ENCODE measurements at places on chromosomes 7 and 10.
A peak's percentile ranks its signal among the peaks of the same experiment; 100 is the strongest.

- no peak for DNase-seq
Observed at GRCh38 chr7:101068401-101068800, 16.9 kb upstream of the TRIM56 start.

DNA sequence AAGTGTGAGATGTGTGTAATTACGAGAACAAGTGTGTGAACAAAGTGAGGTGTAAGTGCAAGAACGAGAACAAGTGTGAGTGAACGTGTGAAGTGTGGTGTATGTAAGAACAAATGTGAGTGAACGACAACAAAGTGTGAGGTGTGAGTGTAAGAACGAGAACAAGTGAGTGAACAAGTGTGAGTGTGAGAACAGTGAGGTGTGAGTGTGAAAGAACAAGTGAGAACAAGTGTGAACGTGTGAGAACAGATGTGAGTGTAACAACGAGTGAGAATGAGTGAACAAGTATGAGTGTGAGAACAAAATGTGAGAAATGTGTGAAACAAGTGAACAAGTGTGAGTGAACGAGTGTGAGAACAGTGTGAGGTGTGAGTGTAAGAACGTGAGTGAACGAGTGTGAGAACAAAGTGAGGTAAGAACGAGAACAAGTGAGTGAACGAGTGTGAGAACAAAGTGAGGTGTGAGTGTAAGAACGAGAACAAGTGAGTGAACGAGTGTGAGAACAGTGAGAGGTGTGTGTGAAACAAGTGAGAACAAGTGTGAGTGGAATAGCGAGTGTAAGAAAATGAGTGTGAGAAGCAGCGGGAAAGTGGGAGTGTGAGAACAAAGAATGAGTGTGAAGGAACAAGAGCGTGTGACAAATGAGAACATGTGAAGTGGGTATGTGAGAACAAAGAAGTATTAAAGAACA, 47.2 kb downstream of the ESYT2 start:
- DNase-seq: no peak

DNA sequence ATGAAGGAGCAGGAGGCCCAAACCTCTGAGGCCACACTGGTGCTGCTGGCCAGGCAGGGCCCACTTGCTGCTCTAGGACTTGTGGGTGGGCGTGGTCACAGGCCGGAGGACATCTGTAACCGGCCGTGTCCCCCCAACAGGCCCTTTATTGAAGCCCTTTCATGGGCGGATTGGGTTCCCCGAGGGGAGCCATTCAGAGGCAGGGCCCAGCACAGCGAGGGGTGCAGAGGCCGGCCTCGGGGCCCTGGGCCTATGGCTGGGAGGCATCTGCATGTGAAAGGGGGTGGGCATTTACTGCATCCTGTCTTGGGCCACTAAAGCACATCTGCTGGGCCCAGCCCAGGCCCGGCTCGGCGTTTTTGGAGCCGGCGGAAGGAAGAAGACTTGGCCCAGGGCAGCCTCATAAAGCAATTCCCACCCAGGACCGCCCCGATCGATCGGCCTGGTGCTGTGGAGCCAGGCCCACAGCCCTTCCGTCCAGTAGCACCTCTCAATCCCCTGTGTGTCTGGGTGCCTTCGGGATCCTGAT, 8.4 kb downstream of the LHPP start:
- DNase-seq: no peak

DNA sequence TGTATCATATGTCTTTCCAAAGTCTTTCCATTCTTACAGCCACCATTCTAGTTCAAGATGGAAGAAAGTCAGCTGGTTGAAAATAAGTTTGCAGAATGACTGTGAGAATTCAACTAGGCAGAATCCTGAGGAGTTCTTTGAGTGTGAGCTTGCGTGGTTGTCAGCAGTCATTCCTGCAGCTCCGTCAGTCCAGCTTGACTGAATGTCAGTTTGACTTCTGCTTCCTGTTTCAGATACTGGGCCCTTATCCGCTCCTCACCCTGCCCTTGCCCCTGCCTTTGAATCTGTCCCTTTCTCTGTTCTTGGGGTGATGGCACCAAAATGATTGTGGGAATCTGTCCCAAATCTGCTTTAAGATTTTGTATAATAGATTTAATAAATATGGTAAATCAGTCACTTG, 27.8 kb downstream of the SLC26A5 start:
- no peak for DNase-seq

- DNase-seq: no peak
Observed at GRCh38 chr7:150854066-150855000, 2.0 kb downstream of the AOC1 start.

DNA sequence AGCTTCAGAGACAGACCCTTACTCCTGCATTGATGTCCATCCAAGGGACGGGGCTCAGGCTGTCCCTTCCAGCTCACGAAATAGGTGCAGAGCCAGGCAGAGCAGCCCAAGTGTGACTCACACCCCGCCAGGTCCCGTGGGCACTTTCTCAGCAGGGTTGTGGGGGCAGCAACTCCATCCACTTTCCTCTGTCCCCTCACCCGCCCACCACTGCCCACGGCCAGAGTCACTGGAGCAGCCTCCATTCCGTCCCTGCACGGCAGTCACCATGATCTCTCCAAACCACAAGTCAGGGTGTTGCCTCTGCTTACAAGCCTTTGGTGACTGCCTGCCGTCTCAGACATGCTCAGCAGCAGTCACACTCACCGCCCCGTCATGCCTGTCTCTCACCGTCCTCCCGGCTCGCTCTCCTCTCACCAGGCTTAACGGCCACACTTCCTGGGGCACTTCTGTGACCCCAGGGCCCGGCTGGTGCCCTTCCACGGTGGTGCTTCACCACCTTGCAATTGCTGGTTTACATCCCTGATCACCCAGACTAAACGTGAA, 39.3 kb downstream of the CALML3 start:
- peak; percentile 50 for DNase-seq

GRCh38 chr10:119318411-119319160, 111.2 kb downstream of the GRK5 start:
- DNase-seq: no peak

DNA sequence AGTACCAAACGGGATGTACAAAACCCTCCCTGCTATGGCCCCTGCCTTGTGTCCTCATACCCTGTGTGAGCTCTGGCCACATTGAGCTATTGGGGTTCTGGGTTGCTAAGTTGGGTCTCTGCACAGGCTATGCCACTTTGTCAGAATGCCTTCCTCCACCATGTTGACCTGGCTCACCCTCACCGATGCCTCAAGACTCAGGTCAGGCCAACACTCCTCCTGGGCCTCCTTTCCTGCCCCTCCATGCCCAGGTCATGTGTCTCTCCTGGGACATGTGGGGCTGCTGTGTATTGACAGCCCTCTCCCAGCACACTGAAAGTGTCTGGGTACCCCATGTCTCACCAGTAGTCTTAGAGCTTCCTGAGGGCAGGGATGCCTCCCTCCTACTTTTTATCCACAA, 14.6 kb downstream of the TRPV5 start:
- no peak for DNase-seq

GRCh38 chr10:49841615-49842332, 79.7 kb upstream of the OGDHL start:
- DNase-seq: no peak

DNA sequence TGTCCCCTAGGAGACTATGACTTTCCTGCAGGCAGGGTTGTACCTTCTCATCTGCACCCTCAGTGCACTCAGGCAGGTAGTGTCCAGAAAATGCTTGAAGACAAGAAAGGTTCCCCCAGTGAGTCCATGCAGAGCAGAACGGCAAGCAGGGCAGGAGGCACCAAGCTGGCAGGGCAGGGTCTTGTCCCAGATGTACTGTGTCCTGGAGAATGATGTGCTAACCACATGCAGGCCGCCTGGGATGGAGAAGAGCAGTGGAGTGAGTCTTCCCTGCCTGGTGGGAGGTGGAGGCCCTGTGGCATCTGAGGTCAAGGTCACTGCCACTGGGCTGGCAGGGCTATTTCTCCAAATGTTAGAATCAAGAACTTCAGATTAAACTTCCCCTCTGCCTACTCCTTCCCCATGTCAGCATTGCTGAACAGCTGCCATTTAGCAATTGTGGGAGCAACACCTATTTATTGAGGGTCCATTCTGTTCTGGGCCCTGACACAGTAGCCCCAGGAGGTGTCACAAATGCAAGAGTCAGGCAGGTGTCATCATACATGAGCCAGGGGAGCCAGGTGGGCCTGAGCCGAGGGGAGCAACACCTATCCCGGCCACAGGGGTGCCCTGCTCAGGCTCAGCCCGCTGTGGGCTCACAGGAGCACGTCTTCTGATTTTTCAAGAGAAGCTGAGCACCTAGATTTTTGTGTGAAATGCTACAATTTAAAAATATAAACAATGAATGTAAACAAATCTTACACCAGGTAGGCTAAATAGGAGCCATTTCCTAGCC, 34.1 kb downstream of the PTPRE start:
- DNase-seq: no peak

GRCh38 chr7:135710417-135711138, 17.4 kb downstream of the SLC13A4 start:
- no peak for DNase-seq

GRCh38 chr10:118953598-118954393, 75.7 kb upstream of the NANOS1 start:
- DNase-seq: no peak

GRCh38 chr7:70710011-70710480, 421.9 kb upstream of the GALNT17 start:
- DNase-seq: no peak

GRCh38 chr7:1669954-1670893, at the start of gene ELFN1:
ELFN1 (plus strand) TSS chr7:1670277; CDS start chr7:1744597, 74,320 bp downstream.
- DNase-seq: no peak

GRCh38 chr10:33183655-33184054, 150.8 kb downstream of the NRP1 start:
- no peak for DNase-seq

- no peak for DNase-seq
Observed at GRCh38 chr7:121394709-121395140, 1.4 kb downstream of the FAM3C start.

DNA sequence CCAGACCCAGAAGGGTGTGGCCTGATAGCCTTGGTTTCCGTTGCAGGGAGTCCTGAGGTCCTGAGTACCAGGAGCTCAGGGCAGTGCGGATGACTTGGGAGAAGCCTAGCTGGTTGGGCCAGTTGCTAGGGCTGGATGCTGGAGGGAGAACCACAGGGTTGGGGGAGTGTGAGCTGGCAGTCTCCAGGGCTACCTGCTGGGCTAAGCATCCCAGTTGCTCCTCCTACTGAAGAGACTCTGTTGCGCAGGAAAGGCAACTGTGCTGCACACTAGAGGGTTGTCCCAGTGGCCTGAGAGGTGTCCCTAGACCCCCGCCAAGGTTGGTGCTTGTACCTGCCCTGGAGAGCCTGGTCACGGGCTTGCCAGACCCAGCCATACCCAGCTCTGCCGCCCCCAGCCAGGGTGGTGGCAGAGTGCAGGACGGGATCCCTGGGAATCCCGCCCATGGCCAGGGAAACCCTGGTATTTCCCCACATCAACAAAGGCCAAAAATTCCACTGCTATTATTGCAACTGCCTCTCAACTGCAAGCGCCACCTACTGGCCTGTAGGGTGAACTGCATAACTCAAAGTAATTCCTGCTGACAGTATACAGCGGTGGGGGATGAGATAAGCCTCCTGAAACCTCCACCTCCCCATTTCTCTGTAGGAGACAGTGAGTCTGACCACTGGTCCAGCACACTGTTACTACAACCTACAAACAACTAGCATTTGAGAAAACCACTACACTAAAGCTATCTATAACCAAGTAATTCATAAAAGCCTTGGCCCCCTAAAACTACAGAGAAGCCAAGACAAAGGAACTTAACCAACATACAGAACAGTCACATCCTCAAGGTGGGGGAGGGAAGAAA, 67.6 kb upstream of the DDC start:
- DNase-seq: peak; percentile 39

GRCh38 chr10:104318810-104319741, 19.2 kb downstream of the ITPRIP start:
- DNase-seq: no peak

GRCh38 chr10:73217628-73218027, 29.4 kb downstream of the DNAJC9 start:
- no peak for DNase-seq

DNA sequence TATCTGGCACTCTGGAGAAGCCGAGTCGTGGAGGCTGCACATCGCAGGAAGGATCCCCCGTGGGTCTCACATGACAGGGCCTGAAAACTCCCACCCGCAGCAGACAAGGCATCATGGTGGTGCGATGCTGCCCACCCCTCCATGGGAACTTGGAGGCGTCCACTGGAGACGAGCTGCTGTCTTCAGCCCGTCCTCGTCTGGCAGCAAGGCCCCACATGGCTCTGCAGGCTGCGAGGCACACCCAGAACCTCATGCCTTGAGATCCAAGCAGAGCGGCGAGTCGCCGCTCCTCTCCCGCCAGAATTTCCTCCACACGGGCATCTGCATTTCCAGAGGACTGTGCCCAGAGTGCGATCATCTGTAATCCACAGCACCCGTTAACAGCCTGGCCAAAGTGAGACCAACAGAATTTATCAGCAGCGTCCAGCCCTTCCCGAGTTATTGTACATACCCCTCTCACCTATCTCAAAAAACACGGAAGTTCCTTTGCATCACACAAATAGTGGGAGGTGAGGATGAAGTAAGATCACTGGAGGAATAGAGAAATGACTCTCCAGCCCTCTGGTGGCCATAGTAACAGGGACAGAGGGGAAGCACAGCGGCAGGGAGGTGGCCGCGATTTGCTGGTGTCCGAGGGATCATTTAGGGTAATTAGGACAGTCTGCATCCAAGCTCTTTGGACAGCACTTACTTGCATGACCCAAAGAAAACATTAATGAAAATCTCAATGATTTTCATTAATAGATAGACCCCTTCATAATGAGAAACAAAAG, 292.4 kb downstream of the USP6NL start:
- no peak for DNase-seq

DNA sequence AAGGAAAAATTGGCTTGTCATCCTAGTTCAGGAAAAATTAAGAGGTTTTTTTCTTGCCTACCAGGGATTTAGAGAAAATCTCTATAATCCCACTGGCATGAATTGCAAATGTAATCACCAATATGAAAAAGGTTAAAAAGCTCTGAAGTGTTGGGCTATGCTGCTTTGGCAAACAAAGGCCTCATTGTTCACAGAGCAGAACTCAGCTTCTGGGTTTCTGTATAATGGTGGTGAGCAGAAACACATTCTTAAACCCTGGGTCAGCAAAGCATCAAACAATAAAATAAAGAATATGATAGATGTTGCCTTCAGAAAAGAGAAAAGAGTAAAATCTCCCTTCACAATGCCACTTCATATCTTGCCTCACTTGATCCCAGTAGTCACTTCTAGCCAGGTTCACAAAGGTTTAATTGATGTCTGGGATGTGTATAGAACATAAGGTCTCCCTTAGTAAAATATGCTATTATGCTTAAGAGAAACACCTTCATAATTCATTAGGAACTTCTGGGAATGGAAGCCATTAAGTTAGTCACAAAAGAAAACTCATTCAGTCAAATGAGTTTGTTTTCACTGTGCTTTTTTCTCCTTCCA, 1255.5 kb upstream of the PHF14 start:
- no peak for DNase-seq

Data from T-cell (primary cell).